Ovary (tissue), 10 donors: ENCODE measurements at places on chromosomes 5 and 9. TPM values are rescaled to one million over a fixed set of nuclear protein-coding genes. Genes with fewer than 3 reads are reported as not detected.

Gene CDH12
- total RNA-seq: not detected

Gene GLRA1
- not detected for total RNA-seq

GRCh38 chr9:34985311-34985899 lies 4.1 kb upstream of the DNAJB5 start:
- no peak overlapping the region for H3K27ac ChIP-seq
- no peaks in the 10 kb centered on the region for H3K36me3 ChIP-seq
- no peak for DNase-seq
- peaks cover 4% of the 10 kb centered on the region for H3K4me1 ChIP-seq
- no peaks in the 10 kb centered on the region for H3K27me3 ChIP-seq

GRCh38 chr5:161190778-161191177 lies 338.8 kb upstream of the ATP10B start:
- H3K4me3 ChIP-seq: no peak overlapping the region
- no peak for DNase-seq

DNA sequence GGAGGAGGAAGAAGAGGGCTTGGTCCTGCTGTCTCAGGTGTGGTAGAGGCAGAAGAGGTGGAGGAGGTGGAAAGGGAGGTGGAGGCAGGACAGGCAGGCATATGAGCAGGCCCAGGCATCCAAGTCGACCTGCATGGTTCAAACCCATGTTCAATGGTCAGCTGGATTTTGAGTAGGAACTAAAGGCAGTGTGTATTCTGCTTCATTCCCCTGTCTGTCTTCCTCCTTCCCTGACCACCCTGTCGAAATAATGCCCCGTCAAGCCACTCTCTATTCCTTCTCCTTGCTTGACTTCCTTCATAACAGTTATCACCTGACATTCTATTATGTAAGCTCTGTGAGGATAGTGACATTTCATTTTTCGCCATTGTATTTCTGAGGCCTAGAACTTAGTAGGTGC lies 34.8 kb downstream of the ATP6V0E1 start:
- no peaks in the 10 kb centered on the region for H3K36me3 ChIP-seq
- H3K4me1 ChIP-seq: peaks cover 12% of the 10 kb centered on the region
- no peak overlapping the region for H3K4me3 ChIP-seq
- no peak for DNase-seq

DNA sequence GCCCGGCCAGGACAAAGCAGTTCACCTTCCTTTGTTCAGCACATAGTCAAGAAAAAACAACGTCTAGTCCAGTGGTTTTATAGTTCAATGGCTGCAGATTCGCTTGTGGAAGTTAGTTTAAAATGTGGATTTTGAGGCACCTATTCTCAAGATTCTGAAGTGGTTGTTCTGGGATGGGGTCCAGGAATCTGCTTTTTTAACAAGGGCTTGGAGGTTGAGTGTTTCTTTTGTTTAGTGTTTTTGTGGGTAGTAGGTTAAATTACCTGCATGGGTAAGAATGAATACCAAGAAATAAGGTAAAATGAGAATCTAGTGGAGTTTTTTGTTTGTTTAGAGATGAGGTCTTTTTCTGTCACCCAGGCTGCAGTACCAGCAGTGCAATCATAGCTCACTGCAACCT lies 28.4 kb upstream of the NADK2 start:
- no peak overlapping the region for H3K27ac ChIP-seq
- H3K4me1 ChIP-seq: no peaks in the 10 kb centered on the region
- DNase-seq: no peak
- no peaks in the 10 kb centered on the region for H3K36me3 ChIP-seq
- H3K4me3 ChIP-seq: no peak overlapping the region
- H3K27me3 ChIP-seq: no peaks in the 10 kb centered on the region

GRCh38 chr5:172594867-172595466 lies 46.1 kb upstream of the NEURL1B start:
- no peak overlapping the region for H3K27ac ChIP-seq
- H3K4me1 ChIP-seq: peaks cover 3% of the 10 kb centered on the region
- DNase-seq: no peak
- H3K36me3 ChIP-seq: no peaks in the 10 kb centered on the region

- H3K27ac ChIP-seq: no peak overlapping the region
- no peaks in the 10 kb centered on the region for H3K27me3 ChIP-seq
- H3K36me3 ChIP-seq: no peaks in the 10 kb centered on the region
- no peak for DNase-seq
- no peaks in the 10 kb centered on the region for H3K4me1 ChIP-seq
These were observed 76.1 kb downstream of the SLC44A1 start for GRCh38 chr9:105320568-105320967.

GRCh38 chr9:30522486-30522885 lies 1862.0 kb upstream of the ACO1 start:
- no peak overlapping the region for H3K27ac ChIP-seq
- no peak overlapping the region for H3K4me3 ChIP-seq
- no peaks in the 10 kb centered on the region for H3K27me3 ChIP-seq
- no peaks in the 10 kb centered on the region for H3K4me1 ChIP-seq

- H3K4me1 ChIP-seq: no peaks in the 10 kb centered on the region
- DNase-seq: no peak
- H3K36me3 ChIP-seq: no peaks in the 10 kb centered on the region
- H3K27ac ChIP-seq: no peak overlapping the region
- no peak overlapping the region for H3K4me3 ChIP-seq
- no peaks in the 10 kb centered on the region for H3K27me3 ChIP-seq
These were observed 86.2 kb downstream of the SEMA4D start for GRCh38 chr9:89411759-89412158.

DNA sequence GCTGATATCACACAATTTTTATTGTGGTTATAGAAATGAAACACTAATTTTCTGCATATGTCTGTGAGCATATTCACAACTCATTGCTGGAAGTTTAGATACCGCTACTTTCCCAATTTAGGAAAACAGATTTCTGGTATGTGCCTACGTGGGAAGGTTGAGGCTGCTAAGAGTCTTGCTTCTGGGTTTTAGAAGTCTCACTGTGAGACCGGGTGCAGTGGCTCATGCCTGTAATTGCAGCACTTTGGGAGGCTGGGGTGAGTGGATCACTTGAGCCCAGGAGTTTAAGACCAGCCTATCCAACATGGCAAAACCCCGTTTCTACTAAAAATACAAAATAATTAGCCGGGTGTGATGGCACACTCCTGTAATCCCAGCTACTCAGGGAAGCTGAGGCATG lies 39.6 kb downstream of the UBAP1 start:
- no peak overlapping the region for H3K27ac ChIP-seq
- no peak for DNase-seq
- H3K36me3 ChIP-seq: no peaks in the 10 kb centered on the region
- no peak overlapping the region for H3K4me3 ChIP-seq
- peaks cover 12% of the 10 kb centered on the region for H3K4me1 ChIP-seq
- H3K27me3 ChIP-seq: no peaks in the 10 kb centered on the region
